ENCODE measurements at places on chromosomes 2 and 18.

DNA sequence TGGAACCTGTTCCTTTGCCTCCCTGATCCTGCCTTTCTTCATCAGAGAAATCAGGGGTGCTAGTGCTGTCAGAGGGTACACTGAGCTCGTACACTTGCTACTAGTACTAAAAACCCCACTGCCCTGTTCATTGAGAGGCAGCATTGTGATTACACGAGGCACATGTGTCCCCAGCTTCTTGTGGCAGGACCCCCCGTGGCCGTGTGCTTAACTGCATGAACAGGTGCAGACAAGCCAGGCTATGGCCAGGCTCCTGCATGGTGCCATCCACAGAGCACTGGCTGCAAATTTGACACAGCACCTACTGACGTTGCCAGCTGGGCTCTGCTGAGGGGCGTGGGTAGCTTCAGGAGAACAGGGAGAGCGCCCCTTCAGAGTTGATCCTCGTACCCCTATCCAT, 248.4 kb downstream of the GLI2 start:
- no peak for DNase-seq

DNA sequence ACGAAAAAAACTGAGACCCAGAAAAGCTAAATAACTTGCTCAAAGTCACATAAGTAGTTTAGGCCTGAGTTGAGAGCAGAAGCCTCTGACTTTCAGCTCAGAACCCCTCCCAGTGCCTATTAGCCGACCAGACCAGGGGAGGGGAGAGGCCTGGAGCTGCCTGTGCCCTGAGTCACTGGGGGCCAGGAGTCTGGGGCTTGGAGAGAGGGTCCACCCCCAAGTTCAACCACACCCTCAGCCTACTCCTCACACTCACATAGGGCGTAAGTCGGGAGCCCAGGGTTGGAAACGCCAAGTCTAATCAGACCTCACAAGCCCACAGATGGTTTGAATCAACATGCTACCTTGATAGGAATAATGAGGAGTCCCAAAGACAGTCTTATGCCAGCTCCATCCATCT, 12.6 kb upstream of the PKDCC start:
- no peak for DNase-seq

- no peak for DNase-seq
Observed at GRCh38 chr2:200259577-200259957, 46.9 kb upstream of the SPATS2L start.

DNA sequence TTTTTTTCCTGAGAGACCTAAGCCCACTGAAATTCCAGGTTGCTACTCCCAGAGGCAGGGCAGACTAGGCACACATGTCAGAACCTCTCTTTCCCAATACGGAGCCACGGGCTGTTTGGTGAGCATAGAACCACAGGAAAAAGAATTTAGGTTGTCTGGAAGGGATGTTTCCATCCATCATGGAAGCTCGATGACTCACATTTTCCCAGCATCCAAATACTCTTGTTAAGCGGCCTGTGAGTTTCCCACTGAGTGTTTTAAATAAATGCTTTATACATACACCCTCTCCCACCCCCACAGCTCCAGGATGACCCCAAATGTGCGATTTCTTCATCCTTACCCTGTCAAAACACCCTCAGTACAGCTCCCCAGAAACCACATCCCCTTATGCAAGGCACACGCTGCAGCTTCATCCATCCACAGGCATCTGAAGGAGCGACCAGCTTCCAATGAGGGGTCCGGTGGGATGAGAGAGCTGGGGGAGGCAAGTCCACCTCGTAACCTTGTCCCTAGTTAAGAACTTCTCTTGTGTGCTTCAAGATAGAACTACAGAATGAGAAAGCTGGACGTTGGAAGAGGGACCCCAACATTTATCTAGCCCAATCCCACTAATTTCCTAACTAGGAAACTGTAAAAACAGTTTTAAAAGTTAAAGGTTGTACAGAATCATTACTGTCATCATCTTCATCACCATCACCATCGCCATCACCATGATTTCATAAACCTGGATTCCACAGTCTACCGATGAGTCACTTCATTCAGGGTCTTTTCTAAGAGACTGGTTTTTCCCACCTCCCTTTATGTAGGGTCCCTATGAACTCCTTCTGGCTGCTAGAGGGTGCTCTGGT, 63.5 kb upstream of the FZD7 start:
- no peak for DNase-seq

Measured in T-helper 22 cell (primary cell).